Endodermal cell (in vitro differentiated cells): ENCODE measurements at places on chromosomes 4 and X. TPM values are rescaled to one million over a fixed set of nuclear protein-coding genes. Genes with fewer than 3 reads are reported as not detected.
A peak's percentile ranks its signal among the peaks of the same experiment; 100 is the strongest.

WFS1 gene
- total RNA-seq = 25.3 and 28.9 TPM in 2 replicates

ADGRG2 gene
- total RNA-seq = 9.3 and 9.4 TPM in 2 replicates

MAGEC2 gene
- not detected in 3 replicates for total RNA-seq

TMEM150C gene
- total RNA-seq = 19.5 and 29.3 TPM in 2 replicates

IL3RA gene
- not detected in 3 replicates for total RNA-seq

FAM199X gene
- total RNA-seq = 18.1 and 18.5 TPM in 2 replicates

ADAMTS3 gene
- 5.2 and 5.8 TPM in 2 replicates for total RNA-seq

DNA sequence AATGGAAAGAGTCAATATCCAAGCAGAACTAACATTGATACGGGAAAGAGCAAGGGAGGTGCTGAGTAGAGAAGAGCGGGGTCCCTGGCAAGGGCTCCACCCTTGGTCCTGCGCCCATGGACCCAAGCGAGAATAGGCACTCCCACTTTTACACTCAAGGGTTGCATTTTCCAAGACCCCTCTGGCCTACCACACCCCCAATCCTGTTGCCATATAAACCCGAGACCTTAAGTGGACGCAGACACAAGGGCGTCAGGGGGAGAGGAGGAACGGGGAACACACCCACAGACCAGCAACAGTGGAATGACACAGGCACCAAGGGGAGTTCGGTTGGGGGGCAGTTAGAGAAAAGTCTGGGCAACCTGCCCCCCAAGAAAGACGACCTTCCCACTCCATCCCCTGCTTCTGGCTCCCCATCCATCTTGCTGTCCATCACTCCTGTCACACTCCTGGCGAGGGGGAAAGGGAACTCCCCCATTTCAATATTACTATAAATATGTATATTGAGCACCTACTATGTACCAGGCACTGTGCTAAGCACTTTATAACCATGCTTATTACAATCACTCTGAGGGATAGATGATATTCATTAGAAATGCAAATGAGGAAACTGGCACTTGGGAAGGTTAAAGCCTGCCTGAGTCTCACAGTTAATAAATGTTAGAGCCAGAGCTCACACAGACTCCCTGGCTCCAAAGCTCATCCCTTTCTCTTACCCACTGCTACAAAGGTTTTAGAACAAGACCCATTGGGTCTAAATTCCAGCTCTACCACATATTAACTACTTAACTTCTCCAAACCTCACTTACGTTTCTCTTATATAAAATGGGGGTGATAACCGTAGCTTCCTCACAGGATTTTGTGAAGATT is 51.7 kb downstream of the SCD5 start:
- H3K27me3 ChIP-seq = no peaks in the 10 kb centered on the region
- peak; percentile 48 for DNase-seq
- no peak overlapping the region for H3K4me3 ChIP-seq

- no peaks in the 10 kb centered on the region for H3K27me3 ChIP-seq
- peaks cover 7% of the 10 kb centered on the region for H3K4me1 ChIP-seq
- H3K36me3 ChIP-seq = peaks cover 27% of the 10 kb centered on the region
- H3K27ac ChIP-seq = peak overlapping the region; percentile 89
Observed at GRCh38 chr4:145098675-145099037, 545 bp downstream of the ABCE1 start.

- no peak overlapping the region for H3K4me3 ChIP-seq
- no peaks in the 10 kb centered on the region for H3K36me3 ChIP-seq
- H3K27me3 ChIP-seq = no peaks in the 10 kb centered on the region
- DNase-seq = no peak
Observed at GRCh38 chr4:150038335-150039076, 39.7 kb upstream of the DCLK2 start.

DNA sequence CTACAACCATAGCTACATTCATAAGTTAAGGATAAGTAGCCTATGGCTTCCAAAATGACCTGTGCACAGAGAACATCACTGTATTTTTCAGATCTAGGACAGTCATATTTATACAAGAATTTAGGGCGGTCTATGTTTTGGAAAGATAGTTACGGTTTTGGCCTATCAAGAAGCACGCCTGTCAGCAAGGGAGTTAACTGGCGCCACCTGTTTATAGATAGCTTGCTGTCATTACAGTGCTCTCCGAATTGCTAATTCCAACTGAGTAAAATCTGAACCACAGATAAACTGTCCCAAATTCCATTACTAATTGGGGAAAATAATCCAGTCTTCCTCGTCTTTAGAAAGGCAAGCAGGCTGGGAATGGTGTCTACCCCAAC is 646 bp downstream of the ABCB7 start:
- H3K27ac ChIP-seq = peak overlapping the region; percentile 73
- H3K27me3 ChIP-seq = no peaks in the 10 kb centered on the region
- no peaks in the 10 kb centered on the region for H3K36me3 ChIP-seq
- no peaks in the 10 kb centered on the region for H3K4me1 ChIP-seq
- DNase-seq = no peak
- peak overlapping the region; percentile 88 for H3K4me3 ChIP-seq

DNA sequence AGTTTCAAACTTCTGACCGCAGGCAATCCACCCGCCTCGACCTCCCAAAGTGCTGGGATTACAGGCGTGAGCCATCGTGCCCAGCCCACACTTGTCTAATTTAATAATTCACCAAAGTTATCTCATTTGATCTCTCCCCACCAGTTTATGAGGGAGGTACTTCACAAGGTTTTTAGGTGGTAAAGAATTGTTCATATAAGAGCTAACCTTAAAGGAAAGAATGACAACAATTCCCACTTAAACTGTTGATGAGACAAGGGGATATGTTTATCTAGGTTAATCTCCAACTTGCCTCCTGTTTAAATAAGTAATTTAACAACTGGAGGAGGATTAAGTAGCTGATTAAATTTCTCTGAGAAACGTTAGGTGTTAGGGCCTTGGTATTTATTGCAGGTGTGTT is 117.6 kb upstream of the CBLL2 start:
- H3K36me3 ChIP-seq = no peaks in the 10 kb centered on the region
- no peaks in the 10 kb centered on the region for H3K27me3 ChIP-seq
- H3K4me1 ChIP-seq = no peaks in the 10 kb centered on the region
- H3K4me3 ChIP-seq = no peak overlapping the region
